ENCODE measurements at places on chromosomes 13 and 19.

DNA sequence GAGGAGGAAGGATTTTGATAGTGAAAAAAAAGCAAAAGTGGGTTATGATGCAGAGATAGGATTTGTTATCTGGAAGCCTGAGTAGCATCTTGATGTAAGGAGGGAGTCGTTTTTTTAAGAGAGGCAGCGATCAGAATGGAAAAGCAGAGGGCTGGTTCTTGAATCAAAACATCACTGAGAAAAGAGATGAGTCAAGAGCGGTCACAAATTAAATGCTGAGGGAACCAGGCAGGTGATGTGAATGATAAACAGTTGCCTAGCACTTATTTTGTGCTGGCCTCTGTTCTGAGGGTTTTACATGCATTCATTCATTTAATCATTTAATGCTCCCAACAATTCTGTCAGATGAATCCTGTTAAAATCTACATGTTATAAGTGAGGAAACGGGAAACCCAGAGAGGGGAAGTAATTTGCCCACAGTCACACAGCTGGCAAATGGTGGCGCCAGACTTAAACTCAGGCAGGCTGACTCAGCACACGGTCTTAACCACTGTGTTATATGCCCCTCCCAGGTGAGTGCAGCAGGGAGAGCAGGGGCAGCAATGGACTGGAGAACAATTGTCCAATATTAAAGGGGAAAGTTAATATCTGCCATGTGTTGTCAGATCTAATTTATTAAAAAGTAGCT lies 21.4 kb downstream of the SIGLECL1 start:
- DNase-seq: peak; percentile 36

- no peak for DNase-seq
Measured at GRCh38 chr13:50026788-50027473, 11.7 kb downstream of the KCNRG start.

GRCh38 chr13:100521851-100522617 lies 66.6 kb downstream of the GGACT start:
- DNase-seq: no peak

GRCh38 chr19:1089891-1090290 lies 5.3 kb downstream of the POLR2E start:
- DNase-seq: peak; percentile 40

DNA sequence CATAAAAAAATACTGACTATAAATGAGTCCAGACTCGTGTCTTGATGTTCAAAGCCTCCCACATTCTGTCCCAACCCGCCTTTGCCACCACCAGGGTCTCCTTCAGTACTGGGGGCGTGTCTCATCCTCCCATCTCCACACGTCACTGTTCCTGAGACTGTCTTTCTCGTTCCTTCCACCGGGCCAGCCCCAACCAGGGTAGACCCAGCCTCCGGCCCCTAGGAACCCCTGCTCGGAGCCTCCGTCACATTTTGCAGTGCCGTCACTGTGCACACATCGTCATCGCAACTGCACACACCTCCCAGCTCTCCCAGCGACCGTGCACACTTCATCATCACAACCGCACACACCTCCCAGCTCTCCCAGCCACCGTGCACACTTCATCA lies 73.4 kb downstream of the SPACA7 start:
- no peak for DNase-seq

- peak; percentile 89 for DNase-seq
Measured at GRCh38 chr19:12703046-12703445, 6.6 kb upstream of the FBXW9 start.

DNA sequence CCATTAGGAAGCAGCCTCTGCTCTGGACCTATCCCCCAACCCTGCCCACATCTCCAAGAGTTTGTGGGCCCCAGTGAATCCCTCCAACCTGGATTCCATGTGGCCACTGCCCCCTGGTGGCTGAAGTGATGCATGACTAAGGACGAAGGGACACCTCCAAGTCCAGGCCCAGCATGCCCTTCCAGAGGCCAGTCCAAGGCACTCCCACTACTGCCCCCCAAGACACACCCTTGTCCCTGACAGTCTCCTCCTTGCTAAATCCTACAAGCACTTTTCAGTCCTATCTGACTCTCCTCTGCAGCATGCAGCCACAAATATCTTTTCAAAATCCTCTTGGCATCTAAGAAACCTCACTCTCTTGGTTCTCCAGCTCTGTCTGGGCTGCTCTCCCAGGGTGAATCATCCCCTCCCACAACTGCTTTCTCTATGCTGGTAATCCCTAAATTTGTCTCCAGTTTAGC lies 33.0 kb downstream of the DEDD2 start:
- DNase-seq: peak; percentile 70

- no peak for DNase-seq
Measured at GRCh38 chr13:113187263-113187669, 21.2 kb downstream of the PCID2 start.

- DNase-seq: peak; percentile 14
Measured at GRCh38 chr13:105441051-105441750, 1094.3 kb downstream of the EFNB2 start.

Measured in common myeloid progenitor, CD34-positive (primary cell).